Stimulated activated CD8-positive, alpha-beta memory T cell treated with anti-CD3 and anti-CD28 coated beads, Interleukin-4, amount 100 ng/mL, for 4 hours (primary cell): ENCODE measurements at places on chromosomes 6 and 20.

DNA sequence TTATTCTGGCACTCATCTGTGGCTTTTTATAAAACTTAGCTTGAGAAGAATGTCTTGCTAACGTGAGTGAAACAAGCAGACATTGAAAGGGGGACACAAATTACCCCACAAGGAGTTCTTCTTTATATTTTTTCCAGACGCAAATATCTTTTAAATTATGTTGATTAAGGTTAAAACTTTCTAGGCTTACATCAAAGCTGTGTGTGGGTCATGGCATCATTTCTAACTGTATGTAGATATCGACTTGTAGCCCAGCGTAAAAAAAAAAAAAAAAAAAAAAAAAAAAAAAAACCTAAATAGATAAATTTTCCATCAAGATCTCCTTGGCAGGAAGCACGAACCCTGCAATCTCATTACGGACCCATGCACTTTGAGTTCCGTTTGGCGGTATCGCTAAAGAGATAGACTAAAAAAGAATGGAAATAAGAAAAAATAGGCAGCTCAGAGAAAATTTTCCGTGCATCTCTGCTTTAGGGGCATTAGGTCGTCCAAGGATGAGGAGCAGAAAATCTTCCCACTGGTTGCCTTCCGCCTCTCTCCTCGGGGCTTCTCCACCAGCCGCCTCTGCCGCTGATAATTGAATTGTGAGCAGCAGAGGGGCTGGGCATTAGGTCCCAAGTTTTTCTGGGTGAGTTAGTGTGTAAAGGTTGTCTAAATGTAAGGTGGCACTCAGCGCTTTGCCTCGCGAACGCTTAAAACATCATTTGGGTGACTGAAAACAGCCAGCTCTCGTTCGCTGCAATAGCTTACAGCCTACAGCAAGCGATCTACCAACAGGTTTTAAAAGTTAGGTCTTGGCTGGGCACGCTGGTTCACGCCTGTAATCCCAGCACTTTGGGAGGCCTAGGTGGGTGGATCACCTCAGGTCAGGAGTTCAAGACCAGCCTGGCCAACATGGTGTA lies 194.0 kb downstream of the TRIM27 start:
- DNase-seq, result no peak

- DNase-seq, result no peak
Observed at GRCh38 chr6:131377112-131377705, 195.8 kb upstream of the ARG1 start.

DNA sequence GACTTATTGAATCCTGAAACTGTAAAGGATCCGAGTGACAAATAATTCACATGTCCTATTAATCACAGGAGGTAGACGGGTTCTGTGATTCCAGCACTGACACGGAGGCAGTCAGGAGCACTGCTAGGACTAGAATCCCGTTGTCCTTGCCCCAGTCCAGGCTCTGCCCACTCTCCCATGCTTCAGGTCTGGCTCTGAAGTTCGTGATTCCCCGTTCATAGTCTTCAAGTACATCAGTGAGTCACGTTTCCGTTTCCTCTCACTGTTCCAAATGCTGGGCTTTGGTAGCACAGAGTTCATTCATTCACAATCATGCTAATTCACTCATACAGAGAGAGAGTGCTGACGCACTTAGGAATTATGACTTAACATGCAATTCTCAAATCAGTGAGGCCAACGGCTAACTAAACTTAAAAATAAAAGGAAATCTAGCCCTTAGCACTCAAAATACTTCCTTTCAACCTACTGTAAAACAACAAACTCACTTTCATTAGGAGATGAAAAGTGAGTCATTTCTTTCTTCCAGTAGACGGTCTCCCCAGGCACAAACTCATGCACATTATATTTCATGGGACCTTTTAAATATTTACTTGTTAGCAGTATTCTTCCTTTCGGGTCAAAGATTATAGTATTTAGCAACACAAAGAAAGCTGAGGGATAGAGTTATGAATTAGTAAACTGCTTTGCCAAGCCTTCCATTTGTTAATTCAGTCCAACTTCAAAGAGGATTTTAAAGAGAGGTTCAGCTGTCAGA lies 94.0 kb upstream of the NHSL1 start:
- no peak for DNase-seq

DNA sequence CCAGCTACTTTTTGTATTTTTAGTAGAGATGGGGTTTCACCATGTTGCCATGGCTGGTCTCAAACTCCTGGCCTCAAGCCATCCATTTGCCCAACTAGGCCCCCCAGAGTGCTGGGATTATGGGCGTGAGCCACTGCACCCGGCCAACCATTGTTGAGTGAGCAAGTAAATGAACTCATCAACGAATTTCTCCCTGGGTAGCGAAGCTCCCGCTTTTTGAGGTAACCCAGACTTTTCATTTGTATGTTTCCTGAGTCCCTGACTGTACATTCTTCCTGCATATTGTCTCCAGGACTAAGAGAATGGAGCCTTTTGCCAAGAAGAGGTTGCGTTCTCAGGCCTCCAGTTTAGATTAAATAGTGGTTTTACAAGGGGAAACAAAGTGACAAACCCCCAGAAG lies 36.4 kb downstream of the RIPOR3 start:
- no peak for DNase-seq

DNA sequence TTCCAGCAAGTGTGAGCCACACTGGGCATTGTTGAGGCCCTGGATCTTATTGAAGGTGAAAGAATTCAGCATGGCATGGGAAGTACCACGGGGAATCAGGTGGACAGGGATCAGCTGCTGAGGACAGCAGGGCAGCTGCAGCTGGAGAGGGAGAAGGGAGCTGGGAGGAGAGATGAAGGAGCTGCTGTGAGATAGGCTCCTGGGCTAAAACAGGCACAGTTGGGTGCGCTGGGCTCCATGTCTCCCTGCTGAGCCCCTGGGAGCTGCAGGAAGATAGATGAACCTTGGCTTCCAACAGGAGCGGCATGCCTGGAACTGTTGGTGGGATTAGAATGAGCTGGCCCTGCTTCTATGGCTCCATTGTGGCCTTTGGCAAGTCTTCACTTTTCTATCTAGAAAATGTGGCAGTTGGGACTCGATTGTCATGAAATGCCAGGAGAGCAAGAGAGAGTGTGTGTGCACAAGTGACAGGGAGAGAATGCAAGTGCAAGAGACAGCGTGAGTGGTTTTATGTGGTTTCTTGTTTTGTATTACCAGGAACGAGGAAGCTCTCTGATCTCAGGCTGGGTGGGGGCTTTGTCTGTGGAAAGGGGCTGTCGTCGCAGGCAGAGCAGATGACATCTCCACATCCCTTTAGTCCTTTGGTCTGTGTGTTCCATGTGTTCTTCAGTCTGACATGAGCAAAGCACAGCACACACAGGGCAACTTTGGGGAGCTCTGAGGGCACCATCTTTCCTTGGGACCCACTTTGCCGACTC lies 20.4 kb downstream of the SNPH start:
- DNase-seq, result no peak

DNA sequence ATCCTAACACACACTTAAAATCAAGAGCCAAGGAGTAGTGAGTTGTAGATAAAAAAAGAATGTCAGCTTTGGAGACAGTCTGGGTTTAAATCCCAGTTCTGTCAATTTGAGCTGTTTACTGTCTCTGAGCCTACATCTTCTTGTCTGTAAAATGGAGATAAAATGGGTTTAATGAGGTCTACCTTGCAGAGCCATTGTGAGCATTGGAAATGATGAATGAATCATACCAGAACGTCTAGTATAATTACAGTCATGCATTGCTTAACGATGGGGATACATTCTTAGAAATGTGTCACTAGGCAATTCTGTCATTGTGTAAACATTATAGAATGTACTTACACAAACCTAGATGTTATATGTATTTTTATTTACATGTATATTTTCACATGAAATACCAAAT lies 17.6 kb upstream of the SGK2 start:
- DNase-seq, result no peak

DNA sequence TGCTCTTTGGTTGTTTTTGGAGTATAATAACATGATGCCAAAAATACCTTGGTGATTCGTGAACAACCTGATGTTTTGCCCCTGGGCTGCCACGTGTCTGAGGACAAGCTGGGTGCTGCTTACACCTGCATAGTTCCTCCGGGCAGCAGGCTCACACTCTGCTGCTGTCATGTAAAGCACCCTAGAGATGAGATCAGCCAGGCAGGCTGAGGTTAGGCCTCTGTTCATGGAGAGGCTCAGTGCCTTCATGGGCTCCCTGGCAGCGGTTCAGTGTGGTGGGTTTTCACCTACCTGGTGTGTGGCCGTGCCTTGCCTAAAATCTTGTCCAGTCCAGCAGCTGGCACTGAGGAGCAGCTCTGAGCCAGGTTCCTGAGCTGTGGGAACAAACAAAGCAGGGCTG lies 60.1 kb upstream of the TAGAP start:
- DNase-seq, result no peak

DNA sequence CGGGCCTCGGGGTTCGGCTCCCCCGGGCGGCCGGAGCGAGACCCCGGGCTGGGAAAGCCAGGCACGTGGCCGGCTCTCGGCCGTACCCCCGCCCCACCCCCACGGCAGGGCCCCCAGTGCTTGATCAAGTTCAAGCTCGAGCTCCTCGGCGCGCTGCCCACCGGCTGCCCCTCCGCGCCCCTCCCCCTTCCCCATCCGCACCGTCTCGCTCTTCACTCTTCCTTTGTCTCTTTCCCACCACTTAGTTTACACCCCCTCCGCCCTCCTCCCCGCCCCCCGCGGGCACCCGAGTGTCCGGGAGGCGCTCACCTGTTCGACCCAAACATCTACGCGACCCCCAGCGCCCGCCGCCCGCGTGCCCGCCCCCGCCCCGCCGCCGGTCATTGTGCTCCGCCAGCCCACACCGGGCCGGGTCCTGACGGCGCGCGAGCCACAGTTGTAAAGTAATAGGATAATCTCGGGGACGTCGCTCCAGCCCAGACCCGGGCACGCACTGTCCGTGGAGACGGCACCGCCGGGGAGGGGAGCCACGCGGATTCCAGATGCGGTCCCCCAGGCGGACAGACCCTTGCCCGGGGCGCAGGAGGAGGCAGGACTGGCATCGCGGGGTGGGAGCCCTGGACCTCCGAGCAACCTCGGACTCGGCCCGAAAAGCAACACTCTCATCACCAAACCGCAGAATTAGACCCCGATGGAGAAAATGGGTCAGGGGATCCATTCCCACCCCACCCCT lies 100.7 kb downstream of the NOL4L start:
- no peak for DNase-seq

GRCh38 chr6:14757418-14757817 lies 488.5 kb upstream of the JARID2 start:
- DNase-seq, result no peak

GRCh38 chr20:24164360-24164759 lies 175.8 kb upstream of the GGTLC1 start:
- no peak for DNase-seq

DNA sequence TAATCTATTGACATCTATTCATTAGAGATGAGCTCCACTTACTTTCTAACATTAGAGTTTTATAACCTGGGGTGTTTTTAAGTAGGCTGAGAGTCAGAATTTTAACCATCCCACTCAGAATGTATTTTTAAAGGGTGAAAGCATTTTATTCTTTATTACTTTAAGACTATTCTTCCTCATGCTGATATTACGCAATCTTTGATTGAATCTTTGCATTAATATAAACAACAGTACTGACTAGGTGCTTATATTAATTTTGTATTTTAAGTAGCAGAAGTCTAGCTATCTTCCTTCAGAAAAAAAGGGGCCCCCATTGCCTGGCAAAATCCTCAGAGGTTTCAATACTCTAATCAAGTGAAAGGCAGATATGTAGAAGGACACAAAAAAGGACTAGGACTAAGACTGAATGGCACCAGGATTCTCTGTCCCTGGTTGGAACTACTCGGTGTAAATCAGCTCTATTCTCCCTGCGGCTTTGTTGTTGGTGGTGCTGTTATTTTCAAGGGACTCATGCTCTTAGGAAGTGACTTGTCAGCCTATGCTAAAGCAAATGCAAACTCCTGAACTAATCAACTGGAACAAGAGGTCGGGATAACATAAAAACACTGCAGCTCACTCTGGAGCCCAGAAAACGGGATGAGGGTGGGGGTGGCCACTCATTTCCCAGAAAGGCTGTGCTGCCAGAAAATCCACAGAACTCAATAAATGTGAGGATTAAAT lies 1324.4 kb downstream of the GRIK2 start:
- DNase-seq, result no peak

DNA sequence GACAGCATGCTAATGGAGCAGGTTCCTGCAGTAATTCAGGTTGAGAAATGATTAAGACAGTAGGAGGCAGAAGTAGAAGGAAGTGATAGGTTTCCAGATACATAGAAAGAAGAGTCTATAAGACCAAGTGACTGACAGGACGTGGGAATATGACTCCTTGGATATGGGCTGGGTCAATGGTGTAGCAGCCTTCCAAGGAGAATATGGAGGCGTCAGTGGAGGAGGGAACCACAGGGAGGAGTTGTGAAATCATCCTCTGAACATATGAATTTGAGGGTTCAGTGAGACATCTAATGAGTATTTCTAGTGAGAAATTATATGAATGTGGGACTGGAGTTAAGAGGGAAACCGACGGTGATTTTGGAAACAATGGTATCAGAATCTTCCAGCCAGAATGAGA lies 43.3 kb downstream of the NUDT3 start:
- DNase-seq, result no peak

DNA sequence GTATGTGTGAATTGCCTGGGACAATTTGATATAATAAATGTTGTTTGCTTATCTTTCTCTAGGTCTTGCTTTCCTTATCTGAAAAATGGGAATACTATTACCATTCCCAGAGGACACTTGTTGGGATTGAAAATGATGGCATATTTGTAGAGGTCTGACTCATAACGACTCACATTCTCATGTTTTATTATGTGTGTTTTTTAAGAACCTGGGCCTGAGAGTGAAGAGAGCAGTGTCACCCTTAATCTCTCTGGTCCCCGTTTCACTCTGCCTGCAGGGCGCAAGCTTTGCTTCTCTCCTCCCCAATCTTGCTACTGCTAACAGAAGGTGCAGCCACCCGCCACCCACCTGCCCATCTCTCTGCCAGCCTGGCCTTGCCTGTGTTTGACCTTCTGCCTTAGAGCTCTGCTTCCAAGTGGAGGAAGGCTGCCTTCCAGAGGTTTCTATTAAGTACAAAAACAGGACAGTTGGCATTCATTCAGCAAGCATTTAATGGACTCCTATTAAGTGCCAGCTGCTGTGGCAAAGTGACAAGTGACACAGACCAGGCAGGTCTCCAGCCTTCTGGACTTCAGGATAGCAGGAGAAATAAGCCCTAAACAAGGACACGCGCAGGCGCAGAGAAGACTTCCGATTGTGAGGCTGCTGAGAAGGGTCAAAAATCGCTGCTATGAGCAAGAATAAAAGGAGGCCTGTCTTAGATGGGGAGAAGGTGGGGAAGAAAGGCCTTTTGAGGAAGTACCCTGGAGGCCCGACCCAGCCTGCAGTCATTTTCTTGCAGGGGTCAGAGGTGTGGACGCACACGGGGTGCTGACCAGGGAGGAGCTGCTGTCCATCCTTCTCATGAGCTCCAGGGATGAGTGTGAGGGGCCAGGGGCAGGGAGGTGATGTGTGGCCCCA lies 112.5 kb downstream of the JPH2 start:
- DNase-seq, result no peak

DNA sequence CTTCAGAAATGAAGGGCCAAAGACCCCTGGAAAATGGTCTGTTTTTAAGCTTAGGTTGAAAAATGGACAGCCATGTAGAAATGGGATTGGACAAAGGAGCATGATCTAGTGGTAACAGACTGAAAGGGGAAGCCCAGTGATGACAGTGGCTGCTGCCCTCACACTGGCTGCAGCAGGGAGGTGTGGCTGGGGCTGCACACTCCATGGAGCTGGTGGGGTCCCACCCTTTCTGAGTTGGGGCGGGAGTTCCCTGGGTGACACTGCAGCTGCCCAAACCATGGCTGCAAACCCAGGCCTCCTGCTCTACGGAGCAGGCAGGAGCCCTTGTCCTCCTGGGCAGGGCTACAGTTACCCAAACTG lies 8.5 kb upstream of the PACSIN1 start:
- DNase-seq, result no peak
